ENCODE measurements at places on chromosomes 1 and 21. TPM values are rescaled to one million over a fixed set of nuclear protein-coding genes. Genes with fewer than 3 reads are reported as not detected.

DNA sequence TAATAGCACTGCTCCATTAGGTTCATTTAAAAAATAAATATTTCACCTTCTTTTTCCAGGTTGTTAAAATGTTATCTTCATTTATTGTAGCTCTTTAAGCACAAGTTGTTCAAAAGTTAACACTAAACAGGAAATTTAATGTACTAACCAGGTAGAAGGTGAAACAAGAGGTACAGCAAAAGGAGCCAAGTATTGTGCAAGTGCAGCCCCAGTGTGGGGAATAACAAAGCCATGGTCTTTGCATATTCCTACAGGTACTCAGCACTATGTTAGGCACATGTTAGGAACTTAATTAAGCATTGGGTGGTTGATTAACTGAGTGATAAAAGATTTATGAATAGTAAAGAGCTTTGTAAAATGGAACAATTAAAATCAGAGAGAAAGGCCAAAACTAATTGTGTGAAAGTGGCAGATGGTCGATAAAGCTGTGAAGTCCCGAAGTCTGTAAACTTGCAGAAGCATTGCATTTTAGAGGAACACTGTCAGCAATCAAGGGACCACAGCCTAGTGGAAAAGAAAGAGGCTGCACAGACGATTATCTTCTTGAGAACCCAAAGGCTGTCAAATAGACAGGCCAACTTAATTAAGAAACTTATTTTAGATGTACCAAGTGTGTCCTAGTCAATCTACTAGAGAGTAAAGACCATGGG lies 185.8 kb downstream of the SLC44A5 start:
- DNase-seq = no peak

DNA sequence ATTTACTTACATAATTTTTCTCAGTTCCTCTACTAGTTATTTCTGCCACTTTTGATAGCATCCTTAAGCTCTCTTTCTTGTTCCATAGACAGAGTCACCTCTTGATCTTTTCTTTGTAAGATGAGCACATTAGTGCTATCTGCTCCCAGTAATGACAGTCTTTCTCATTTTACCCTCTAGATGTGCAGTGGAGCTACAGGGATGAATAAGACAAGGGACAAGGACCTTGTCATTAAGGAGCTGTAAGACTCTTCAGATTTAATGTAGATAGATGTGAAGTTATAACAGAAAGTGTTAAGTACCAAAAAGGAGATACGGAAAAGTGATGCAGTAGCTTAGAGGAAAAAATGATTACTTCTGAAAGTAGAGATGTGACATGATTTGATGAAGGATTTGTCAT lies 20.4 kb downstream of the SCP2 start:
- no peak for DNase-seq

- no peak for DNase-seq
Observed at GRCh38 chr1:199311478-199312262, 672.8 kb downstream of the PTPRC start.

KDF1 gene
- total RNA-seq = 0.67 TPM

SPATA21 gene
- total RNA-seq = not detected

DNA sequence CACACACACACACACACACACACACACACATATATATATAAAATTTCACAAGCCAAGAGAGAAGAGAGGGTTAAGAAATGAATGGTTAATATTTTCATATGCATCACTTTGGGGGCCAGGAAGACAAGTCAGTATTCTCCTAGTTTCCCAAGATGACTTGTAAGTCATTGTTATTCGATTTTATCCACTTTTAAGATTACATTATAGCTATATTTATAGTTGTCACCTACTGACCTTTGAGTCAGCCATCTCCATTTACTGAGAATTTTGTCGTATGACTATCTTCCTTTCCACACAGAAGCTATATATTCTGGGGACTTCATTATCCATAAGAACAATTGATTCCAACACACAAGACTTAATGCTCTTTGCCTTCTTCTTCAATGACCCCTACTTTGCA lies 8.9 kb downstream of the LYST start:
- no peak for DNase-seq

TSPAN2 gene
- total RNA-seq = 26.6 TPM

- no peak for DNase-seq
Observed at GRCh38 chr1:36624466-36624865, 141.8 kb upstream of the CSF3R start.

GRCh38 chr1:21898326-21899200 lies 38.5 kb downstream of the HSPG2 start:
- DNase-seq = no peak

- no peak for DNase-seq
Observed at GRCh38 chr1:181485287-181486097, 2.2 kb downstream of the CACNA1E start.

- DNase-seq = no peak
Observed at GRCh38 chr1:76381450-76382097, 307.0 kb downstream of the ST6GALNAC3 start.

DNA sequence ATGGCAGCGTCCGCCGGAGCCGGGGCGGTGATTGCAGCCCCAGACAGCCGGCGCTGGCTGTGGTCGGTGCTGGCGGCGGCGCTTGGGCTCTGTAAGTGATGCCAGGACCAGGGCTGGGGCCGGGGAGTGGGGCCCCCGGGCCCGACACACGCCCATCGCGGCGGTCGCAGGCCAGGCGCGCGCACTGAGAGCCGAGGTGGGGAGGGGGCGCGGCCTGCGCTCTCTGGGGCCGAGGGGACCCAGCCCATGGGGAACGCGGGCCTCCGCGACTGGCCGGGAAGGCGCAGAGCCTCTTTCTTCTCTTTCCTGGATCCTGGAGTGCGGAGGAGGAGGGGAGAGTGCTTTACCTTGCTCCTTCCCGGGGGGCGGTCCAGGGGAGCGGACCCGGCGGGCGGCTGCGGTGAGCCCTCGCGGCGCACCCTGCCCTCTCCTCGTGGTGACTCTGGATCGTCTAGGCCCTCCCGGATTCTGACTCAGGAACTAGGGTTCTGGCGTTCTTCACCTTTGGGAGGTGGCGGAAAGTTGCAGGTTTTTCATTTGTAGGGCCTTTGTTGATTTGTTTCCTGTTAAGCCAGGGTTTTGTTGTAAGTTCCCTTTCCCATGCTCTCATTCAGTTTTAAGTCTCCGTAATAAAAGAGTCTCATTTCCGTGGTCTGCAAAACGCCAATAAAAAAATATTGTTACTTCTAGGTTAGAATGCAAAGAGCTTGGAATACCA lies 529 bp downstream of the MPZL1 start:
- DNase-seq = peak; percentile 79

Measured in cardiac muscle cell (in vitro differentiated cells and primary cell).